ENCODE measurements at places on chromosomes 12 and 14. TPM values are rescaled to one million over a fixed set of nuclear protein-coding genes. Genes with fewer than 3 reads are reported as not detected.

DNA sequence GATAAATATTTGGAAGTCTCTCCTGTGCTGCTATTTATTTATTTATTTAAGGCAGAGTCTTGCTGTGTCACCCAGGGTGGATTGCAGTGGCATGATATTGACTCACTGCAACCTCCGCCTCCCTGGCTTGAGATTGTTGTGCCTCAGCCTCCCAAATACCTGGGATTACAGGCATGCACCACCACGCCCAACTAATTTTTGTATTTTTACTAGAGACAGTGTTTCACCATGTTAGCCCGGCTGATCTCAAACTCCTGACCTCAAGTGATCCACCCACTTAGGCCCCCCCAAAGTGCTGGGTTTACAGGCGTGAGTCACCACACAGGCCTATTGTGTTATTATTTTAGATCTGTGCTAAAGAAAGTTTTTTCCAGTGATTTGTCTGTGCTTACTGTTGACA, 225.2 kb downstream of the CCER1 start:
- DNase-seq: no peak

DNA sequence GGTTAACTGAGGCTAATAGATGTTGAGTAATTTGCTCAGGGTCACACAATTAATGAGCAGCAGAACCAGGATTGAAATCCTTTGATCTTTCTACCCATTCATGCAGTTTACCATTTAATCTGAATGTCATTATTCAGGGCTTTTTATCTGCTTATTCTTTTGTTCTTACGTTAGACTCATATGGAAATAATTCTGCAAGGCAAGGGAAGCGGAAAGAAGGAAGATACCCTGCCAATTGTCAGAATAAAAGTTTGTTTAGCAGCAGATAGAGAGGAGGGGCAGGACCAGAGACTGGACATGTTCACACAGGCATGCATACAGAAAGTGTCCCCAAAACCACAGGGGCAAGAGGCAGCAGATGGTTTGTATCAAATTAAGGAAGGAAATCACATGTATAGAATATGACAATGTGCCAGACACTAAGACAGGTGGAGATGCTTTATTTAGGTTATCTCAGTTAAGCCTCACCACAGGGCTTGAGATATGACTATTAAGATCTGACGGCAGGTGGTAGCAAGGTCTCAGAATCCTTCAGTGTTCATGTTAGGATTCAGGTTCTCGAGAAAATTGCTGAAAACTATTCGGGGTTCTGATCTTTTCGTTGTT, 29.8 kb downstream of the BRMS1L start:
- DNase-seq: no peak

DNA sequence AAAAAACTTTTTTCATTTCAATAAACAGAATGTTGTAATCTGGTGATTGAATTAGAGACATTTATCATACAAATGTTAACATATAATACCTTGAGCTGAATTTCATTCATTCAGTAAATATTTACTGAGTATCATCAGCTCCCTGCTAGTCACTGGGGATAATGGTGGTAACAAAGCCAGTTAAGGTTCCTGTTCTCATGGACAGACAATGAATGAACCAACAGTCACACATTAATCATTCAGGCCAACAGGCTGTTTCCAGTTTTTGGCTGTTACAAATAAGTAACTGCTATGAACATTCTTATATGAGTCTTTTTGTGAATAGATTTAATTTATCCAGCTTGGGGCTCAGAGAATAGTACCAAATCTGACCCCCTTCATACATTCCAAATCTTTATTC, 13.5 kb downstream of the EXD2 start:
- no peak for DNase-seq

GRCh38 chr12:2752676-2753371, 41.9 kb upstream of the FKBP4 start:
- peak; percentile 63 for DNase-seq

GRCh38 chr12:98911396-98911795, 266.3 kb downstream of the APAF1 start:
- no peak for DNase-seq

ABCD2 gene
- total RNA-seq: 4.0 TPM

- peak; percentile 60 for DNase-seq
Observed at GRCh38 chr14:99592933-99593753, 10.9 kb downstream of the CCDC85C start.

DNA sequence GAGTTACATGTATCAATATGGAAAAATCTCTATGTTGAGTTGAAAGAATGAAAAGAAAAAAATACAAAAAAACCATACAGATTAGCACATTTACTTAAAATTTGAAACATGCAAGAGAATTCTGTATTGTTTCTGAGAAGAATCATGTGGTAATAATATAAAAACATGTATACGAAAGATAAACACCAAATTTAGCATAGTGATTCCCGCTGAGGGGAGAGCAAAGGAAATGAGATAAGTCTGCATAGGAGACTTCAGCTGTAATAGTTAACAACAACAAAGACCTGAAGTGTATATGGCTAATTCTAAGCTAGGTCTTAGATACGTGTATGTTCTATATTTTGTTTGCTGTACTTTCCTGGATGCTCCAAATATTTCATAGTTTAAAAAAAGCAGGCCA, 46.5 kb downstream of the FNTB start:
- DNase-seq: no peak

DNA sequence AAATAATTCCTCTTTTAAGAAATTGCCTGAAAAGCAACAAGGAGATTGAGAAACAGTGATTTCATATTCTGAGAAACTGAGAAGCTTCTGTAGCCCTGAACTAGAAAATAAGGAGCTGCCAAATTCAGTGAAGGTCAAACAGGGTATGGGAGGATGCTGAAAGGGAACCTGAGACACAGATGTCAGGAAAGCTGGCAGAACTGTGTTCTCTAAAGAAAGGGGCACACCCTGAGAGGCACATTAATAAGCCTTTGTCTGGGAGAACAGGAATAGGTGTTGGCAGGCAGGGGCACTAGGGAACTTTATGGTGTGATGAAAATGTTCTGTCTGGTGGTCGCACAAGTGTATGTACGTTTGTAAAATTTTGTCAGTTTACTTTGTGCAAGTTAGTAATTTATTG, 29.6 kb downstream of the VRK1 start:
- no peak for DNase-seq

AJUBA gene
- total RNA-seq: 27.7 TPM

- DNase-seq: no peak
Observed at GRCh38 chr14:32998433-32998832, 59.8 kb downstream of the NPAS3 start.

ADAMTS20 gene
- 0.44 TPM for total RNA-seq

GRCh38 chr12:121580959-121581685, at the start of gene KDM2B:
Gene KDM2B (minus strand): TSS chr12:121581023. CDS start chr12:121580911, 112 bp downstream.
- DNase-seq: no peak

DNA sequence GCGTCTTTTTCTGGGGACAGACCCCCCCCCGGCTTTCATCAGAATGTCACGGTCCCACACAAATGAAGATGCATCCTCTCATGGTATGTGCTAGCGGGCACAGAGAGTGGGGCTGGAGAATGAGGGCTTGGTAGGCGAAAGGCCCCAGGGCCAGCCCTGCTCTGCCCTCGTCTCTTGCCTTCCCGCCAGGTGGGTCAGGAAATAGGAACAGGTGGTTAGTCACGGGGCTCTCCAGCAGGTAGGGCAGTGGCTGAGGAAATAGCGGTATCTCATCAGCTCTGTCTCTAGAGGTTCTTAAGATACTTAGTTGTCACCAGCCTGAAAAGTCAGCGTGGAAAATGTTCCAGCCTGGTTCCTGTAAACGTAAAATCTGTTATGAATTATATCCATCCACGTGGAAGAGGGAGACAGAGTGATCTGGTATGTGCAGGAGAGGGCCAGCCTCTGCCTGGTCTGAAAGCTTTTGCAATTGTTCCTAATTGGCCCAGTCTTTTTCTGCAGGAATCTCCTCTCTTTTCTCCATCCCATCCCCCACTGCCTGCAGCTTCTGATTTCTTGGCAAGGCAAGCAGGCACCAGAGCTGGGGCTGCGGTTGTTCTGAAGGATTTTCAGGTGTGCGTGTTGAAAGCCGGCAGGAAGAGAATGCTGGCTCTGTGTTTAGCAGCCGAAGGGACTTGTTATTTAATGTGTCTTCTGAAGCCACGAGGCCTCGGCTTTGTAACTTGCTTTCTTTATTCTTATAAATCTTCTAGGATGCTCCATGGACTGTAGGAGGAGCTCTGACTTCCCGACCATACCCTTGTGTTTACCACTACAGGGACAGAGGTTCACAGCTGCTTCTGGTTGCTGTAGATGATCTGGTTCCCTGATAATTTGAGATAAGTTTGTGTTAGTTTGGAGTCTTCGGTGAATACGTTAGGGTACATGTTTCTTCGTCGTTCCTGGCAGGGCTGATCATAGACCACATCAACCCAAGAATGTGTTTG, 131.1 kb downstream of the CACNA1C start:
- peak; percentile 79 for DNase-seq

GRCh38 chr14:76002383-76002782, 16.8 kb downstream of the IFT43 start:
- no peak for DNase-seq

DNA sequence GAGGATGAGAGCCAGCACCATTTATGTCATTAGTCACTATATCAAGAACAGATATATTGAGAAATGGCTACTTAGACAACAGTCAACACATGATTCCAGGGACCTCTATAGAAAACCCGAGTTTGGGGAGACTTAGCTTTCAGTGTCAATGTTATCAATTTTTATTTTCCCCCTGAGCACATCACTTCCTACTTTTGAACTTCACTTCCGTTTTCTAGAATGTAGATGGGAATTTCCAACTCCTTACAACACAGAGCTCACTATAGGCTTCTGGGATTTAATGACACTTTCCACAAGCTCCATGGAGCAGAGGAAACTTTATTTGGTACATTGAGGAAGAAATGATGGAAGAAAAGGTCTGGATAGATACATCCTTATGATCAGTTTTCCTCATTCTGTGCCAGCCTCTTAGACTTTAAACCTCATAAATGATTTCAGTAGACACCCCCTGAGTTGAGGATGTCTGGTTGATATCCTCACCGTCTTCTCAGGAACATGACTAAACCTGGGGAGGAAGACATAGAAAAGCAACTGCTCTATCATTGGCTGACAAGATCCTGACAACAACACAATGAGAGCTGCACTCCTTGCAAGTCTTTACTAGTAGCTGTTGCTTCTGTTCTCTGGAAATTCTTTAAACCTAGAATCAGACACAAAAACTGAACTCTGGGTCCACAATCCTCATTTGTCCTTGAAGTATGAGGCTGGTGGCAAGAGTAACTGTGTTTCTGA, 449.4 kb upstream of the OR4E1 start:
- DNase-seq: no peak

FSCB gene
- 0.11 TPM for total RNA-seq

DNA sequence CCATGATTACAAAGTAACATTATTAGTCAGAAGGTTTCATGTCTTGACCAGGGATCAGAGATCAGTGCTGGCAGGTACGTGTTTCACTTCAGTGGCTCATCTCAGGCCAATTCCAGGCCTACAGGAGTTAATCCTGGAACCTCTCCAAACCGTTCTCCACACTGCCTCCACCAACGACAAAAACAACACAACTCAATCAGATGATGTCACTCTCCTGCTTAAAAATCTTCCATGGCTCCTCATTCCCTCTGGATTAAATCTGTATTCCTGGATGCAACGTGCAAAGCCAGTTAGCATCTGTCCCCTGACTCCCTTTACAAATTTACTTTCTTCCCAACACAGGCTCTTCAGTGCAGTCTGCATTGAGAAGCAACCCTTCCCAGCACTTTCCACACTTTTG, 34.3 kb upstream of the TXNRD1 start:
- DNase-seq: no peak

Measured in spinal cord (tissue), 10 donors.